Activated T-helper 2 cell treated with anti-CD3 and anti-CD28 coated beads, Interferon-gamma antibody, Interleukin-2, Interleukin-4, amounts not matched to agents 10 μg/mL and 5 μg/mL and 100 μg/mL, durations not matched to agents 14 hours and 24 hours and 36 hours (primary cell): ENCODE measurements at places on chromosomes 13 and 19. TPM values are rescaled to one million over a fixed set of nuclear protein-coding genes. Genes with fewer than 3 reads are reported as not detected.

FCER2 gene
- total RNA-seq: 0.46 and 0.99 TPM in 2 replicates

FGF22 gene
- total RNA-seq: not detected in 2 replicates

AMER2 gene
- total RNA-seq: not detected in 2 replicates

SBK2 gene
- total RNA-seq: not detected in 2 replicates

SWSAP1 gene
- 2.6 and 2.8 TPM in 2 replicates for total RNA-seq

FREM2 gene
- 0.37 and 0.39 TPM in 2 replicates for total RNA-seq

SIX5 gene
- 4.8 and 5.7 TPM in 2 replicates for total RNA-seq

PSG11 gene
- total RNA-seq: not detected in 2 replicates

ZNF667 gene
- total RNA-seq: 0.09 TPM in 2 replicates

CAB39L gene
- 4.0 and 5.8 TPM in 2 replicates for total RNA-seq

ZNF549 gene
- 3.5 and 4.1 TPM in 2 replicates for total RNA-seq
